HEK293T (cell line): ENCODE measurements at places on chromosomes 1 and 21.

- no peak for DNase-seq
Measured at GRCh38 chr1:6500544-6501278, 9.2 kb upstream of the PLEKHG5 start.

DNA sequence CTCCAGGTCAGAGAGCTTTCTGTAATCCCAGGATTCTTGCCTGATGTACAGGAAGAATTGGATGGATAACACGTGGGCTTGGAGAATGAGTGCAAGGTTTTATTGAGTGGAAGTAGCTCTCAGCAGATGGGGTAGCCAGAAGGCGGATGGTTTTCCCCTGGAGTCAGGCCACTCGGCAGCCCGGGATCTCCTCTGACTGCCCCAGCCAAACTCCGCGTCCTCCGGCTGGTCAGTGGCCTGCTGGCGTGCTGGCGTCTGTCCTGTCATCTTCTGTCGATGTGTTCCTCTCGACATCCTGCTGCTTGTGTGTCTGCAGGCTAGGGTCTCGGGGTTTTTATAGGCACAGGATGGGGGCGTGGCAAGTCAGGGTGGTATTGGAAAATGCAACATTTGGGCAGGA lies 27.4 kb upstream of the GJA9 start:
- no peak for DNase-seq

GRCh38 chr1:232178191-232178590 lies 451.7 kb downstream of the SIPA1L2 start:
- no peak for DNase-seq

DNA sequence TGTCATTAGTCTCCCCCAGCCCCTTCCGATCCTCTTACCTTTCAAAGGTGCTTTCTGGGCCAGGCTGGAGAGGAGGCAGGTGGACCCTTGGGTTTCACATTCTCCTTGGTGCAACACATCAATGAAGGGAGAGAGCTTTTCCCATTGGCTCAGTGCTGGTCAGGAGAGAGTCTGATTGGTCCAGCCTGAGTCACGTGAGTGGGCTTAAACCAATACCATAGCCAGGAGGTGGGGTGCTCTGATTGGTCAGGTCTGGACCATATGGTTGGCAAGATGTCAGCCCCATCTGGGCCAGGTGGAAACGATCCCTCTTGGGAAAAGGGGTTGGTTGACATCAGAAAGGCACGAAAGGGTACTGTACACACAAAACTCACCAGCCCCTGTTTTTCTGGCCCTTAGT lies 44.8 kb upstream of the ABCG1 start:
- no peak for DNase-seq

DNA sequence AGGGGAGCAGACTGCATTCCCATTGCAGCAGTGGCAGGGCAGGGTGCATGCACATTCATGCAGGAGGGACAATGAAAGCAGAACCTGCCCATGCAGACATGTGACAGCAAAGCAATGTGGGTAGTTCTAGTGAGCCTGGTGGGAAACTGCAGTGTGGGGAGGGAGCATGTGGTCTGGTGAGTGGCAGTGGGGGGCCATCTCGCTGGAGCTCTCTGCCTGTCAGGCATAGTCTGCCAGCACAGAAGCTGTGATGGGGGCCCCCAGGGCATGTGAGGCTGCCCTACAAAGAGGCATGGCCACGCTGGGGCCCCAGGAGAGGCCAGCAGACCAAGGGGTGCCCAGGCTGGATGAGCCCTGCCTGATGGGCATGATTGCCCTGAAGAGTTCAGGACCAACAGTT lies 579.7 kb downstream of the PTPRC start:
- no peak for DNase-seq

GRCh38 chr1:25523542-25523941 lies 19.9 kb upstream of the LDLRAP1 start:
- DNase-seq, result no peak

GRCh38 chr21:34644825-34645224 lies 24.0 kb upstream of the CLIC6 start:
- no peak for DNase-seq

- no peak for DNase-seq
Measured at GRCh38 chr1:165853528-165854075, 26.2 kb downstream of the UCK2 start.

DNA sequence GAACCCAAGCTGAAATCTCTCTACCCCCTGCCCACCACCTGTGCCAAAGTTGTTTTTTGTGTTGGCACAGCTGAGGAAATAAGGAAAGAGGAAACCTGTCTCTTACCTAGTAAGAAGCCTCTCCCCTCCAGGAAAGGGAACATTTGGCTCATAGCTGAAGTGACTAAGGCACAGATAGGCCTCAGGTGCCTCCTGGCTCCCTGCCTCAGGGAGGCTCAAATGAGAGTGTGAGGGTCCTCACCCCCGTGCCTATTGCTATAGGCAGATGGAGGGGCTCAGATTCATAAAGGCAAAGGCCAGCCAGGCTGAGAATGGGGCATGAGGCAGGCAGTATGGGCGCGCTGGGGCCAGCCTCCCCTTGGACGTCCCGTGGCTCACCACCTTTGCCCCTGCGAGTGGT lies 7.4 kb downstream of the SLC30A2 start:
- DNase-seq, result no peak

DNA sequence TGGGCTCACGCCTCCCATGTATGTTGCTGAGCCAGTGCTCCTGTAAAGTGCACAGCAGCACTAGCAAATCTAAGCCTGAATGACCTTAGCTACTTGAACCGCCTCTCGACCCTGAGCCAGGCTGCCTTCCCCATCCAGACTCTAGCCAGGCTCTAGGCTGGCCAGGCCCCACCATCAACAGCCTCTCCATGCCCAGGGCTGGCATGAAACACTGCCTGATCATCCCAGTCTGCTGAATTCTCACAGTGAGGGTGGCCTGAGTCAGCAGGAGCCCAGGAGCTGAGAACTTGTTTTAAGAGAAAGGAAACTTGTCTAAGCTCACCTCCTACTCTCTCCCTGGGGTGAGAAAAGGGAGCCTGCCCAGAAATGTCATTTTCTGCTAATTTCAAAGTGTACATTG lies 733.3 kb downstream of the PTPRU start:
- no peak for DNase-seq

GRCh38 chr1:3503525-3503886 lies 49.0 kb downstream of the ARHGEF16 start:
- DNase-seq, result no peak
